ENCODE measurements at places on chromosomes 7 and 10.

- no peak for DNase-seq
These were observed 33.6 kb downstream of the CTNNA3 start for GRCh38 chr10:67662415-67662814.

GRCh38 chr10:35540296-35541164 lies 64.6 kb upstream of the GJD4 start:
- no peak for DNase-seq

DNA sequence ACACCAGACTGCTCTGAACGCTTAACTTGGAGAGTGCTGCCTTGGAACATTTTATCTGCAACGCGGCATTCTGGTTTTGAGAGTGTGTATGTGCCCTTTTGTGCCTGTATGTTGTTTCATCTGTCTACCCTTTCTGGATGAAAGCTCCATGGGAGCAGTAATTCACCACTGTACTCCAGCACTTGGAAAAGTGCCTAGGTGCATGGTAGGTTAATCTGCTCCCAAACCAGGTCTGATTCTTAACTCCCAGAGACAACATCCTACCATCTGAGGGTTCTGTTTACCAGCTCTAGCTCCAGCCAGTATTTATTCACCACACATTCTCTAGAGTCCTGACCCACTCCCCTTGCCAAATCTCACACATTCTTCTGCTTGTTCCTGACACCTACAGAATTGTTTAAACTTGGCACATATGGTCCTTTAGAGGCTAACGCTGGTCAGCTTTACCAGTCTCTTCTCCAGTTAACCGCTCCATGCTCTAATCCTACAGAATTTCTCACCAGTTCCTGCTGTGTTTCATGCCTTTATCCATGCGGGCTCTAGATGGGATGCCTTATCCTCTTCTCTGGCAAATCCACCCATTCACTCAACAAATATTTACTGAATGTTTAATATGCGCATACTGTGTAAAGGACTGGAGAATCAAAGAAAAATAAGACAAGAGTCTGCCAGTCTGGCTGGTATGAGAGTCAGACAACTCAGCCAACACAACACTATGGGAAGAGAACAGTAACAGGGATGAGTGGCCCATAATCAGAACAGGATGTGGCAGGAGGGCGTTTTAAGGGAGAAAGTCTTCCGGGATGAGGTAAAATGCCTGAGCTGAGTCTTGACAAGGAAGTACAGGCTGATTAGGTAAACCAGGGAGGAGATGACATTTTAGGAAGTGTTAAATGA lies 46.3 kb downstream of the MTPN start:
- DNase-seq = no peak

- DNase-seq = no peak
These were observed 196.3 kb downstream of the DNAJC1 start for GRCh38 chr10:21807180-21807579.

- no peak for DNase-seq
These were observed 131.3 kb downstream of the GLI3 start for GRCh38 chr7:42105554-42106358.

- DNase-seq = no peak
These were observed 44.9 kb downstream of the IL6 start for GRCh38 chr7:22771872-22772228.

DNA sequence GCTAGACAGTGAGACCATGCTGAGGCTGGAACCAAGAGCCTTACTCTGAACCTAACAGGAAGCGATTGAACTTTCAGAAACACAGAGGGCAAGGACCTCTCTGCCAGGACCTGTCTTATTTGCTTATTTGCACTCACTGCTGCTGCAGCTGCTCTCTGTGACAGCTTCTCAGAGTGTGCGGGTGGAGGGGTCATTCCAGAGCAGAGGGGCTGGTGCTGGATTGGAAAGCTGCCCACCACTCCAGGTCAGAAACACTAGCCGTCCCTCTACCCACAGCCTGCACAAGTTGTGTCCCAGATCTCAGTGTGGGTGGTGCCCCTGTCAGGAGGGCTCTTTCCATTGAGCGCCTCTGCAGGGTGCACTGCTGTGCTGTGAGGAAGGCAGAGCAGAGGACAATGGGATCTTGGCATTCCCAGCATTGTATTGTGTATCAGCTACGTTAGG lies 126.2 kb downstream of the CCNY start:
- DNase-seq = no peak

- DNase-seq = no peak
These were observed 39.5 kb downstream of the FAM53B start for GRCh38 chr10:124704428-124705380.

DNA sequence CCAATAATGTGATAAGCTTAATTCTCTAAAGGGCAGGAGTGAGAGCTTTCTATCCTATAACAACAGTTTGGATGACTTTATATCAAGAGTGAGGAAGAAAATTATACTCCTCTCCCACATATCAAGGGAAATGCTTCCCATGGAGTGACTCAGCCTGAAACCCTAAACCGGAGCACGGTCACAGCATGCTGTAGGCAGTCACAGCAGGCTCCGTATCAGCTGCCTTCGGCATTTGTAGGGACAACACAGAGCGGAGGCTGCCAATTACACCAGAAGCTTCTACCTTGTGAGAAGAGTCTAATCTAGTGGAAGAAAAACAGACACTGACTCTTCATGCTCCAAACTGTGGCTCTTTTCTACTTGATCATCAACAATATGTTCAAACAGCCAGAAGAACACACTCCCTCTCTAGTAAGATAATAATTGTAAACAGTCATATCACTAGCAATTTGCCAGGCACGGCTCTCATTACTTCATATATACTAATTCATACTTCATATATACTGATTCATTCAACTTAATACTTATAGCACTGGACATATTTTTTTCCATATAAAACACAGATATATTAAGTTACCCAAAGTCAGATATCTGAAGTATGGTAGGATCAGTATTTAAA lies 65.9 kb downstream of the DGKB start:
- no peak for DNase-seq

- DNase-seq = no peak
These were observed 109.6 kb upstream of the FAM3C start for GRCh38 chr7:121505540-121506182.

DNA sequence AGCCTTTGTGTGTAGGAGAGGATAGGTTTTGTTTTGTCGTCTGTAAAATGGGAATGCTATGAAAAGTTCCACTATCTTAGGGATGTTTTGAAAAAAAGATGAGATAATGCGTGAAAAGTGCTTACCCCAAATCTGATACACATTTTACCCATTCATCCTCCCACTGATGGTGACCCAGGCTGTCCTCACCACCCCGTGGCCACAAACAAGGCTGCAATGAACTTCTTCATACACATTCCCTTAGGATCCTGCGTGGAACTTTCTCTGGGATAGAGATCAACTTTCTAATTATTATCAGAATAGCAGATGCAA lies 399 bp upstream of the OGDHL start:
- no peak for DNase-seq

DNA sequence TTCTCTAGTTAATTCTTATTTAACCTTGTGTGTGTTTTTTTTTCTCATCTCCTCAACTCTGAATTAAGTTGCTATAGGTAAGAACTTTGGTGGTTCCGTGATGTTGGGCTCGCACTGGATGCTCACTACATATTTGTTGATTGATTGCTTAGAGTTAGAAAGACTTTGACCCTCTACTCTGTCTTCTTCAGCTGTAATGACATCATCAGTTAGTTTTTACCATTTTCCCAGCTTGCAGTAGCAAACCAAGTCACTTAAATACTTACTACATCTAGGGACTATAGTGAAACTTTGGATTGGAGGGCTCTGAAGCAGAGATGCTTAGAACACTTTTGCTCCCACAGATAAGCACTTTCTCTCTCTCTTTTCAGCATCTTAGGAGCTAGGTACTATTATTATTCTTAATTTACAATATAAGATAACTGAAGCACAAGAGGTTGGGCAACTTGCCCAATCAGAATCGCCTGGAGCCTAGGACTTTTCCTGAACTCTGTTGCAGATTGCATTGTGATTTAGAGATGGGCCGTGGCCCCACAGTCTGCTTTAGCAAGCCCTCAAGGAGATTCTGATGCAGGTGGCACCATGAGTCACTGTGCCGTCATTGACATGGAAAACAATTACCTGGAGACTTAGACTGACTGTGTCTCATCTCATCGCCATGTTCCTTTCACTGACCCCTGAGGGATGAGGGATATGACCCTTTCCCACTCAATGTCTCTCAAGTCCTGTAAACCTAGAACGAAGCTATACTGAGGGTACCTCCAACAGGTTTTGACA lies 471.9 kb upstream of the PODXL start:
- DNase-seq = no peak

- no peak for DNase-seq
These were observed 1172.3 kb upstream of the SORCS1 start for GRCh38 chr10:108336836-108337235.

DNA sequence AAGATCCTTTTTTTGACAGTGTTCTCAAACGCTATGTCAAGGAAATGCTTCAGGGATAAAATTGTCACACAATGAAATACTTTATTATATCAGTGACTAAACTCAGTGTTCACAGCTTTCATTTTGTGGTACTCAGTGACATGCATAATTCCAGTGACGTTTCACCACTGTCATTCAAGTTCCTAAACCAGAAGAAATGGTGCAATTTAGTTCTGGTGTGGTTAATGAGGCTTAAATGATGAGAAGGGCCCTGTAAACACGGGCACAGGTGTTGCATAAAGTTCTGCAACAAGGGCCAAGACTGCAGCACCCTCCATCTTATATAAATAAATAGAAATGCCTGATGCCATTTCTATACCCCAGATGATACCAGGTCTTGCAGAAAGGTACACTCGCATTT lies 1247.1 kb downstream of the GATA3 start:
- DNase-seq = no peak

DNA sequence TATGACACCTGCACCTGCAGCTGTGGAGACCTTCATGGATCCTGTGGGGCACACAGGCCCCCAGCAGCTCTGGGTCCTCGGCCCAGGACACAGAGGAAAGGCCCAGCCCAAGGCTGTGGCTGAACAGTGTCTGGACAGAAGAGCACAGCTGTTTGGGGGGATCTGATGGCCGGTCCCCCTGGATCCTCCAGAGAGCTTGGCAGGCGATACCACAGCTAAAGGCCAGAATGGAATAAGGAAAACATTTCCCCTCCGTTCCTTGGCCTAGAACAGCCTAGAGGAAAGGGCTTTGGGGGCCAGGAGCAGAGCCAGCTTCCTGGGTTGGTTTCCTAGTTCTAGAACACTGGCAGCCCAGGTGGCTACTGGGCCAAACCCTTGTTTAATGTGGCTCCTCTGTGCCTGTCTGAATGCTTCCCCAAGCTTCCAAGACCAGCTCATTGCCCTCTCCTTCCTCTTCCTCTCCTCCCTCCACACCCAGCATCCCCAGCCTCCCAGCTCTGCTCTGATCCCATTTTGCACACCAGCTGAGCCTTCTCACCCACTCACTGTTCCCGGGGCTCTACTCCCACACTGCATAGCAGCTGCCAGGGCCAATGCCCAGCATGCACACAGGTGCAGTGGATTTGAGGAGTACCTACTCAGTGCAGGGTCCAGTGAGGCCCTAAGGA lies 46.9 kb downstream of the GPAM start:
- no peak for DNase-seq

- no peak for DNase-seq
These were observed 195.6 kb upstream of the CSTF2T start for GRCh38 chr10:51894771-51895578.

GRCh38 chr7:128937271-128937646 lies 468 bp upstream of the IRF5 start:
- no peak for DNase-seq

DNA sequence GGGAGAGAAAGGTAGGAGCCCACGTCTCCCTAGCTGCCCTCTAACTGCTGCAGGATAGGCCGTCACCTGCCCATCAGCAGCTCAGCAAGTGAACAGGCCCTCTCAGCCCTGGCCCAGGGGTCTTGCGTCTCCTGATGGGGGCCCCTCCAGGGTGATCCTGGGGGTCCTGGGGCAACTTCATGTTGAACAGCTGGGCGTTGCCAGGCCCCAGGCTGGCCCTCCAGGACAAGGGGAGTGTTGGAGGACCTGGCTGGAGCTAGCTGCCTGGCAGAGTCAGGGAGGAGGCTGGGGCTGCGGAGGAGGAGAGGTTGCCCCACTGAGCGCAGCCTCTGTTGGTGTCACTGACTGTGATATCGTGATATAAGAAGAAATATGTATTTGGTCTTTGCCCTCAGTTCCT lies 34.7 kb downstream of the SPOCK2 start:
- no peak for DNase-seq

DNA sequence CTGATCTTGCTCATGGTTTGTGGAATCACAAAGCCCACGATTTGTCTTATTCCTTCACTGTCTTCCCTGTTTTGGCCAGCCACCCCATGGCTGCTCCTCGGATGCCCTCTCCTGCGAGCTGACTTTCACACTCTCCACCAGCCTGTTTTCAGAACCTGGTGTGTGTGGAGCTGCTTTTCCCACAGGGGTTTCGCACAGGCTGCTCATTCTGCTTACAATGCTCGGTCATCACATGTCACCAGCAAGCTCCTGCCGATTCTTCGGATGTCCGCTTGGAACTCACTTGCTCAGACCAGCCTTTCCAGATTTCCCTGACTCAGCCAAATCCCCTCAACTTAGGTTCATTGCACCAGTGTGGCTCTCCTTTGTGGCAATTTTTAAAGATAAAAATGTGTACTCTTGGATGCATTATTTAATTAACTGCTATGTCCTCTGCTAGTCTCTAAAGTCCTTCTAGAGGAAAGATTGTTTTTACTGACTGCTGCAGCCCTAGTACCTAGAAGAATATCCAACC lies 1018.6 kb upstream of the LRRTM3 start:
- no peak for DNase-seq

DNA sequence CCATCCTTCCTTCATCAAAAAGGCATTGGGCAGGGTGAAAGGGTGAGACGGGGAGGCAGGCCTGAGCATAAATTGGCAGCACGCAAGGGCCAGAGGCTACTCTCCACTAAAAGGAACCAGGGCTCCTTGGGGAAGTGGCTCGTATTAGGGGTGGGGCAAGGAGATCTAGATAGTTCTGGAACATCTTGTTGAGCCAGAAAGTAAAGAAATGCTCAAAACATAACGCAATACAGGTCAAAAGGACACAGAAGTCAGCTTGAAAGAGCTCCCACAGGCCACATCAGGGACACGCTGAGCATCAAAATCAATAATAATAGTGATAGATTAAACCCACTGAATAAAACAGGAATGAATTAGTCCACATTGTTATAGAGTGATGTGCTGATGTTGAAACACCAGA lies 203.1 kb downstream of the ELMO1 start:
- DNase-seq = no peak

DNA sequence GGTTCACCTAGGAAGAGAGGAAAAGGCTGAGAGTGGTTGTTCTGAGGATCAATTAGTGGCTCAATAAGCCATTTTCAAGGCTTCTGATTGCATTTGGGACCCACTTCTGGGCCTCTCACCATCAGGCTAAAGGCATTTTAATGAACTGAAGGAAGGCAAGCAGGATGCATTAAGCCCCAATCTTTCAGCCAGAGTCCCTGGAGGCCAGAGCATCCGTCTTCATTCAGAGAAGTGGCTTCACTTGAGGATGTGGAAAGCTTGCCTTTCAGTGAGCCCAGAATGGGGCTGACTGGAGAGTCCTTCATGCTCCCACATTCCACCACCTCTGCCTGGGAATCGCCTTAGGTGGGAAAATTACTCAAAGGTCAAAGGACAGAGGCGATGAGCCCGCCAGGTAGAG lies 41.8 kb downstream of the COL17A1 start:
- DNase-seq = no peak
